HFF-Myc (cell line): ENCODE measurements at places on chromosomes 16 and 17.

GRCh38 chr17:69141431-69142174 is at the start of gene ABCA6:
ABCA6 (minus strand) TSS chr17:69141895; CDS start chr17:69140703, 1,192 bp downstream.
- no peak for DNase-seq

GRCh38 chr17:76710863-76711611 is at the start of gene MXRA7:
MXRA7 (minus strand) TSS chr17:76710965; CDS start chr17:76710946, 19 bp downstream.
- DNase-seq = no peak

- no peak for DNase-seq
These were observed 963.1 kb upstream of the GOT2 start for GRCh38 chr16:59697236-59697635.

- no peak for DNase-seq
These were observed 23.0 kb downstream of the SLC35G3 start for GRCh38 chr17:35170968-35171771.

DNA sequence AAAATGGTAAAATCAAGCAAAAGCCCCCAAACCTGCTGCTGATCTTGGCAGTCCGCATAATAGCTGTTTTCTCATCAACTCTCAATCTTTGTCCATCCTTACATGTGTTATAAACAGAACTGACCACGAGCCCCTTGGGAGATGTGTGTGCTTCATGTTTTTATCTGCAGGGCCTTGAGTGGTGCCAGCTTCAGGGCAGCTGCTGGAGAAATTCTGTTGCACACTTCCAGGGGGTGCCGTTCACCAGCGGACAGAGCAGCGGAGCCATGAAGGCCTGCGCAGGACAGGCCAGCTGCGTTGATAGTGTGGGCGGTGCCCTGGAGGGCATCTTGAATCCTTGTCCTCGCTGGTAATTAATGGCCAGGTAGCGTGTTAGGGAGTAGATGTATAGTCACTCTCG is 20.1 kb downstream of the MPRIP start:
- no peak for DNase-seq

GRCh38 chr17:67200727-67201301 is 44.2 kb downstream of the HELZ start:
- DNase-seq = no peak

DNA sequence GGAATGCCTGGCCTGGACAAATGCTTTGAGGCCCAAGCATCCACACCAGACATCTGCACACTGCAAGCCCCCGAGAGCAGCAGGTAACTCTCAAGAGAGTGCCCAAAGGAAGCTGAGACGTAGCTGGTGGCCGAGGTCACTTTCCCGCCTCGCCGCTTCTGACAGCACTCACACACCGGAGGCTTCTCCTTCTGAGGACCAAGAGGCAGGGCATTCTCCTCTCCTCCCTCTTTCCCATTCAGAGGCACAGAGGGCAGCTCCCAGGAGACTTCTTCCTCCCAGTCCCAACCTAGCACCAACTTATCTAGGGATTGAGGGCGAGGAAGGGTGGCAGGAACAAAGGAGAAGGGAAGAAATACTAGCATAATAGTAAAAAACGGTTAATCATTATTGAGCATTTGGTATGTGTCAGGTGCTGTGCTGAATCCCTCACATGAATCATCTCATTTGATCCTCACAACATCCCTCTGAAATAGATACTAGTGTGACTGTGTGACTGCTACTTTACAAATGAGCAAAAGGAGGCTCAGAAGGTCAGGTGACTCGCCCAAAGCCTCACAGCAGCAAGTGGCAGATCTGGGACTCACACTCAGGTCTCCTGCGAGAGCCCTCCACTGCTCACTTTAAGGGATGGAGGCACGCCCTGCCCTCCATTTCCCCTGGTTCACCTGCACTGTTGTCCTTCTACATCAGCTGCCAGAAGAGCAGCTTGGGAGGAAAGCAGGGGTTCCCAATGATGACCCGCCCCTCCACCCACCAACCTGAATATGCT is 41.8 kb downstream of the MYO18A start:
- DNase-seq = no peak
